Renal cortex interstitium (tissue), 15 donors: ENCODE measurements at places on chromosomes 5 and 9. TPM values are rescaled to one million over a fixed set of nuclear protein-coding genes. Genes with fewer than 3 reads are reported as not detected.

VLDLR gene
- polyA plus RNA-seq, result 31.4 TPM

BTNL3 gene
- polyA plus RNA-seq, result 0.07 TPM

DMRTA1 gene
- 1.1 TPM for polyA plus RNA-seq

OTP gene
- not detected for polyA plus RNA-seq

ITGA1 gene
- 59.8 TPM for polyA plus RNA-seq

FOXD4L6 gene
- not detected for polyA plus RNA-seq

CCL27 gene
- 0.44 TPM for polyA plus RNA-seq

OBP2B gene
- polyA plus RNA-seq, result not detected

CTNNAL1 gene
- 54.7 TPM for polyA plus RNA-seq
